Stimulated activated CD4-positive, alpha-beta T cell treated with anti-CD3 and anti-CD28 coated beads, Interleukin-4, amount 100 ng/mL, for 48 hours (primary cell): ENCODE measurements at places on chromosomes 7 and 10.

GRCh38 chr7:130401578-130401977 is 21.3 kb downstream of the CPA1 start:
- DNase-seq, result no peak

GRCh38 chr10:43190775-43191174 is 52.5 kb downstream of the CSGALNACT2 start:
- DNase-seq, result no peak

DNA sequence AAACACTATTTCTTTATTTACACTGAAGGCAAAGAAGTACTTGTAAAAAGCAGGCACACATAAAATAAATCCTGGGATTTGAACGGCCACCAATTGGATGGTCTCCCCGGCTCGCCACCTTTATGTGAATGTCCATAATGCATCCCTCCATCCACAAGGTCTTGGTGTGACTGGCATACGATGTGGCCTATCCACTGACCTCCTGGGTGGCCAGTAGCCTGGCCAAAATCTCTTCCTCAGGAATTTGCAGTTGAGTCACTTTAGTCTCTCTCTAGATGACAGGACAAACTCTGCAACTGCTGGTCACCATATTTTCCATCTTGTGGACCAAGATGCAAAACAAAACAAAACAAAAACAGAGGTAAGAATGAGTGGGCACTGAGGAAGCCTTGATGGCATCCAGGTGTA is 39.1 kb downstream of the CDK1 start:
- no peak for DNase-seq

DNA sequence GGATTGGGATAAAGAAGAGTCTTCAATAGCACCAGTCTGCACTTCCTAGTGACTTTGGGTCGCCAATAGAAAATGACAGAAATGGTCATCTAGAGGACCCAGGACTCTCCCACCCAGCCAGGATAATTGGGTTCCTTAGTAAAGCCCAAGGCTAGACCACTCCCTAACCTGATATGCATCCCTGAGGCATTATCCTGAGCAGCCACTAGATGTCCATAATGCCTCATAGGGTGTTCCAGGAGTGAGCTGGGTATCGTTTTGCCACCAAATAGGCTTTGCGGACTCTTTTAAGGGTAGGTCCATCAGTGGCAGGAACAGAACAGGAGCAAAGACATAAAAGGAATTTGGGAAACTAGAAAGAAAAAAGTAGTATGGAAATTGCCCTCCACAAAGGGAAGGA is 4.5 kb upstream of the LRRC4 start:
- no peak for DNase-seq

GRCh38 chr7:85673876-85674275 is 487.0 kb upstream of the SEMA3D start:
- DNase-seq, result no peak

- no peak for DNase-seq
Measured at GRCh38 chr7:103396471-103396870, 49.0 kb downstream of the PSMC2 start.

GRCh38 chr10:70479165-70479581 is 606 bp downstream of the PALD1 start:
- no peak for DNase-seq

DNA sequence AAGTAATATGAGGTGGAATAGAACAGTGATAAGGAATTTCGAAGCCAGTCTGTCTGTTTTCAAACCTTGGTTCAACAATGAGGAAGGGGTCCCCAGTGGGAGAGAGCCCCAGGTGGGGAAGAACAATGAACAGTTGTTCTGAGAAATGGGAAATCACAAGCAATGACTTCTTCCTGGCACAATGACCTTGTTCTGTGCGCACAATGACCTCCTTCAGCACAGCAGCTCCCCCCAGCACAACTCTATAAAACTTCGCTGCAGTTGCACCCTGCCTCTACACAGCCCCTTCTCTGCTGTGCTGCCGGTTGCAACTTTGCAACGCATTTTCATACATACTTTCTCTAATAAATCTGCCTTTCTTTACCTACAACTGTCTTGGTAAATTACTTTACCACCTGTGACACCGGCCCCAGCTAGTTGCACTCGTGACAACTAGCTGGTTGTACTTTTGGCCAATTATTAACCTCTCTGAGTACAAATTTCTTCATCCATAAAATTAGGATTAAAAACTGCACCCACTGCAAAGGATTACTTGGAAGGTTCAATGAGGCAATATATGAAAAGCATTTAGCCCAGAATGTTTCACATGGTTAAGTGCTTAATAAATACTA is 40.5 kb downstream of the ASB4 start:
- no peak for DNase-seq

DNA sequence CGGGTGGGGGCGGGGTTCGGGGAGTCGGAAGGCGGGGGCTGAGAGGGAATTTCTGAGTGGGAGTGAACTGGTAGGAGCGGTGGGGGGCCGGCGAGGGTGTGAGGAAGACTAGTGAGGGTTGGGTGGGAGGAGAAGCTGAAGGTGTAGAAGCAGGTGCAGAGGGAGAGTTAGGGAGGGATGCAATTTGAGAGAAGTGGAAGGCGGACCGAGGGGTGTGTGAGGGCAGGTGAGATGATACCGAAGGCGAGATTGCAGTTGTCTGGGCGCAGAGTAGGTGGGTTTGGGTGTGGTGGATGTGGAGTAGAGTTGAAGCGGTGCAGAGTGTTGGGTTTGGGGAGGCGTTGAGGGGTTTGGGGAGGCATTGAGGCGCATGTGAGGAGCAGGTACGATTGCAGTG is 643 bp downstream of the KAT6B start:
- DNase-seq, result no peak

- DNase-seq, result no peak
Measured at GRCh38 chr10:79147306-79147705, 78.5 kb downstream of the ZMIZ1 start.

- DNase-seq, result no peak
Measured at GRCh38 chr7:128939075-128939860, 1.5 kb downstream of the IRF5 start.

DNA sequence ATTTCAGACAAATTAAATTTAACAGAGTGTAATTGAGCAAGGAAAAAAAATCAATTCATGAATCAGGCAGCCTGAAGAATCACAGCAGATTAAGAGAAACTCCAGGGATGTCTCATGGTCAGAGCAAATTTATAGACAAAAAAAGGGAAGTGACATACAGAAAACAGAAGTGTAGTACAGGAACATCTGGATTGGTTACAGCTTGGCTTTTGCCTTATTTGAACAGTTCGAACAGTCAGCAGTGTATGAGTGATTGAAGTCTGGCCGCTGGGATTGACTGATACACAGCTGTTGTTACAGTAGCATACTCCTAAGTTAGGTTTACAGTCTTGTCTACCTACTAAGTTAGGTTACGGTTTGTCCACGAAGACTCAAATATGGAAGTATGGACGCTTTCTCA is 255.3 kb downstream of the HPSE2 start:
- DNase-seq, result no peak

DNA sequence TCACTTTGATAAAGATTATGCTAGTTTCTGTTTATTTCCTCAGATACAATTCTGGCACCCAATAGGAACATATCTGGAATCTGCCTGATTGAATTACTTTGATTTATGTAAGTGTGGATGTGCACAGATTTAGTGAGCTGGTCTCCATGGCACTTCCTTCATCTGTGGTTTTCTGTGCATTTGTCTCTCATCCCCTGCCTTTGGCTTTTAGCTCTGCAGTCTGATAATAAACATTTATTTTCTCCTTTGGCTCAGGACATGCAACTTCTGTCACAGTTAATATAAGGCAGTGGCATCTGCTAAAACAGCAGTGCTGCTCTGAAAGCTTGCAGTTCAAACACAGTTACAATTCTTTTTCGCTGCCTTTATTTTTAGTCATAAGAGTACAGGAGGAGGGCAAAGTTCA is 273.7 kb upstream of the CHRM2 start:
- no peak for DNase-seq

DNA sequence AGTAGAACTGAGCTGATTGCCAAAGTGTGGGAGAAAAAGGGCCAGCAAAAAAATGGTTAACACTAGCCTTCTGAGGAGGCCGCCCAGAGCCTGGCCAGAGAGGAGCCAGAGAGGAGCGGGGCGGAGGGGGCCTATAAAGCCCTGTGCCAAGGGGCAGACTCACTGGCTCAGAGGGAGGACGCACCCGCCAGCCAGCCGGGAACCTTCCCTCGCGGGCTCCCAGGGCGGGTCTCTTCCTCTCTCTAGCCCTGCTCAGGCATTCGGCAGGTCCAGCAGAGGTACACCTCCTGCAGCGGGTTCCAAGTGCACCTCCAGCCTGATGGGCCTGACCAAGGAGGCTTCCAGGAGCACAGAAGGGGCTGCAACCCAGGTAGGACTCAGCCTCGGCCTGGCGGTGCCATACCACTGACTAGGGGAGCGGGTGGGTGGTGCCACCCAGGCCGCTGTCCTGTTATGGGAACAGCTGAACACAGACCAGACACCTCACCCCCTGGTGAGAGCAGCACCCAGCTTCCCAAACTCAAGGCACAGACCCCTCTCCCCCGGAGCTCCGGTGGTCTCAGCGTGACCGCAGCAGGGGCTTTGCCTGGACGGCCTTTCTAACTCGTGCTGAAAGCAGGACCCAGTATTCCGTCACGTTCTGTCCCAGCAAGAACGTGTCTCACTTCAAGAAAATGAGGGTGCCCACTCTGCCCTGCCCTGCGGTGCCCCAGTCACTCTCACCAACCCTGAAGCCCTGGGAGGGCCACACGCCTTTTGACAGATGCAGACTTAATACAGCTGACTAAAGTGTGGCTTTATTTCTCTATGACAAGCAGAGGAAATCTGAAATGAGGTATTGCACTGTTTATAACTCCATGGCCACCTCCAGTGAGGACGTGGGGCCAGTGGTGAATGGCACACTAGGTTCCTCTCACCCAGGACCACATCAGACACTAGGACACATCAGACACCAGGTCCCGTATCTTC is at the start of gene GPER1:
Gene GPER1 (plus strand): TSS at position 162 of the 969 bp plus-strand sequence. CDS start 3,616 bp downstream, outside the sequence.
- DNase-seq, result no peak

GRCh38 chr7:71867626-71868025 is 544.5 kb downstream of the CALN1 start:
- no peak for DNase-seq

DNA sequence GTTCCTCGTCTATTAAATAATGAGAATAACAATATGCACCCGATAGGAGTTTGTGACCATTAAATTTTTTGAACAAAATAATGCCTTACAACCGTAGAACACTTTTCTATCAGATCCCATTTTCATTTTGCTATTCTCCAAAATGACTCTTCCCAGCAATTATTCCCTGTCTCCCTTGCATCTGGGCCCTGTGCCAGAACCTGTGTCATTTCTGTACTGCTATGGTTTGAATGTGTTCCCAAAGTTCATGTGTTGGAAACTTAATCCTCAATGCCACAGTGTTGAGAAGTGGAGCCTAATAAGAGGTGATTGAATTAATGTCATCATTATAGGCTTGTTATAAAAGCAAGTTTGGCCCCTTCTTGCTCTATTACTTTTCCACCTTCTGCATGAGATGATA is 33.2 kb upstream of the SMNDC1 start:
- DNase-seq, result no peak

- DNase-seq, result no peak
Measured at GRCh38 chr7:87226495-87226894, 7.0 kb upstream of the TMEM243 start.

DNA sequence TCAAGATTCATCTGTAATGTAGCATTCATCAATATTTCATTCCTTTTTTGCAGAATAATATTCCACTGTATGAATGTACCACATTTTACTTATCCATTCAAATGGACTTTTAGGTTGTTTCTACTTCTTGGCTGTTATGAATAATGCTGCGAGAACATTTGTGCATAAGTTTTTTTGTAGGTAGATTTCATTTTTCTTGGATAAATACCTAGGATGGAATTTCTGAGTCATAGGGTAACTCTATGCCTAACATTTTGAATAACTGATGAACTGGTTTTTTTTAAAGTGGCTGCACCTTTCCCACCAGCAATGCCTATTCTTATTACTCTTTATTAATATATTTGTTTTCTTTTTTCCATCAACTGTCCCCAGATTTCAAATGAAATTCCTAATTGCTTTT is 9.1 kb upstream of the XPNPEP1 start:
- DNase-seq, result no peak

DNA sequence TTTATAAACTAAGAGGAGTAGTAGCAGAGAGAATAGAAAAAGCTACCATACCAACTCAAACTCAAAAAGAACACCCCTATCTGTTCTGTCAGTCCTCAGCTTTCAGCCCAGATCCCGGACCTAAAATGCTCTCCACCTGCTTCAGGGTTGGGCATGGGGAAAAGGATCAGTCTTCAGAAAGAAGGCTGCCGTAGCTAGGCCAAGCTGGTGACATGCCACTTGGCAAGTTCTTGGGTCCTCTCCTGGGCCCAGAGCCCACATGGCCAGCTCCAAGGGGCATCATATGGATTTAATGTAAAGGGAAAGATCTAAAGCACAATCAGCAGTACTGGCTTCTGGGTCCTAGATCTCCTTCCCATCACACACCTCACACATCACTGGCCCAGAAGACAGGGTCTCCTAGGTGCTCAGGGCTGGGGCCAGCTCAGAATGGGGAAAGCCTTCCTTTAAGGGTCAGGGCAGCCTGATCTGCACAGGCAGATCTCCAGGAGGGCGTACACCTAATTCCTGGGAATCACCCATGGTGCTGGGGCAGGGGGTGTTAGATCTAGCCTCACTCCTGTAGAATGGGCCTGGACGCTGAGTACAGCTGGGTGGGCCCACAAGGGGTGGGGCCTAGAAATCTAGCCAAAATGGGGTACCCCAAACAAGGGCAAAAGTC is 2.5 kb downstream of the VAX1 start:
- DNase-seq, result no peak

DNA sequence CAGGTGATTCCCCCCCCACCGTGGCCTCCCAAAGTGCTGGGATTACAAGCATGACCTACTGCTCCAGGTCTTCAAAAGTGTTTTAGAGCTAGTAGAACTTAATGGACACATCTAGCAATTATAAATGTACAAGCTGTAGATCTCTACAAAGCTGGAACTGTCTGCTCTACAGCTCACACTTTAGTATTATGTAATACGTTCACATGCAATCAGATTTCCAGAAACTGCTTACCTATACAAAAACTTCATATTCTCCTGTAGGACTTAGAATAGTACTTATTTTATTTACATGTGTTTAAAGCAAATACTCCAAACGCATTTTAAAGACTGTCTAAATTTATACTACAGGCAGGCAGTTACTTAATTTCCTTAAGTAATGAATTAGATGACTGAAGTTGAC is 39.2 kb upstream of the ASL start:
- DNase-seq, result no peak

DNA sequence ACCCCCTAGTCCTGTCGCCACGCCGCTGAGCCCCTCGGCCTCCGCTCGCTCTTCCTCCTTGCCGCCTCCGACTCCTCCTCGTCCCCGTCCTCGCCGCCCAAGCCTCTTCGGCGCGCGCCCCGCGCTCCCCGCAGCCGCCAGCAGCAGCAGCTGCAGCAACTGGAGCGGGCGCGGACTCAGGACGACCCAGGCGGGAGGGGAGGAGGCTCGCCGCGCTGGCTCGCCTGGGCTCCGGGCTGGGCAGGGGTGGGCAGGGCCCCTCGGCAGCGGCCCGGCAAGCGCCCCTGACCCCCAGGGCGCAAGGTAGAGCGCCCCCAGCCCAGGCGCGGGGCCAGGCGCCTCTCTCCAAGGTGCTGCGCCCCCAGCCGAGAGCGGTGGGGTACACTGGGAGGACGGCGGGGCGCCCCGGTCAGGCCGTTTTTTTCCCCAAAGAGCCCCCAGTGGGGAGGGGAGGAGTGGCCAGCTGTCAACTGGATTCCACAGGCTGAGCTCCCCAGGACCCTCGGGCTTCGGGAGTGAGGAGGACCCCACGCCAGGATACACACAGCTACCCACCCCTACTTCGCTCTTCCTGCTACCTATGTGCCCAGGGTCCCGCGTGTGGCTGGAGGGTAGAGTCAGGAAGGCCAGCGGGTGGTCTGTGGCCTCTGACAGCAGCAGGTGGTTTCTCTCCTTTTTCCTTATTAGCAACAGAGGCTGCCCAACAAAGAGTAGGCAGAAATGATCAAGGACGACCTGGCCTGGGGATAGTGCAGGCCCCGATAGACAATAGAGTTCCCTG is 903 bp upstream of the KCNMA1 start:
- DNase-seq, result no peak
